ENCODE measurements at places on chromosomes 6 and 20.

DNA sequence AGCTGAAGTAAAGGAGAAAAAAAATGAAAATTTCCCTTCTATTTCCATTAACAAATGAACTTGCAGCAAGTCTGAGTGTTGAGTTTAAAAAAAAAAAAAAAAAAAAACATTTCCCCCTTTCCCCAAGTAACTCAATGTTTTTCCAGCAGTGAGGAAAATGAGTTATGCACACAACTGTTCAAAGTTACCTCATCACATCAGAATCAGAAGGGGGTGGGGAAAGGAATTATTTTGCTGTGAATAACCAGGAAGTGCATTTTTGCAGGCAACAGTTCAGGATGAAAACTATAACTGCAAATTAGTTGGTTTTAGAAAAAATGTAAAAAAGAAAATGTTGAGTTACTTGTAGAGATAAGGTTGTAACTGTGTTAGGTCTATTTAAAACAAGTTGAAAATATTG is 568.9 kb upstream of the CITED2 start:
- DNase-seq: no peak

- no peak for DNase-seq
Observed at GRCh38 chr6:5174244-5174643, 86.5 kb downstream of the LYRM4 start.

DNA sequence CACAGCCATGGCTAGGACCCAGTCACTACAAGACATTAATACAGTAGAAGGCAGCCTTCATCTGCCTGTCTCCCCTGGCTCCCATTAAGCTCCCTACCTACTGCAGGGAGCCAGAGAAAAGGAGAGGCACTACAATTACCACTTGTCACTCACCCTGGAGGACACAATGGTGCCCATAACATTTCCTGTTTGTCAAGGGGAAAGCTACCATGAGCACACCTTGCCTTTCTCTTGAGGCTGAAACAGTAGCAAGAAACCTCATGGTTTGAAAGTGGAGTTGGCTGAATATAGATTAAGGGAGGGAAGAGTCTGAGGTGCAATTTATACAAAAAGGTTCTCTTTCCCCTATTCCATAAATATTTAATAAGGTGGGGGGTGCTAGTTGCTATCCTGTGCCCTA is 27.9 kb downstream of the STK38 start:
- no peak for DNase-seq

- no peak for DNase-seq
Observed at GRCh38 chr6:148441454-148441911, 98.8 kb downstream of the SASH1 start.

DNA sequence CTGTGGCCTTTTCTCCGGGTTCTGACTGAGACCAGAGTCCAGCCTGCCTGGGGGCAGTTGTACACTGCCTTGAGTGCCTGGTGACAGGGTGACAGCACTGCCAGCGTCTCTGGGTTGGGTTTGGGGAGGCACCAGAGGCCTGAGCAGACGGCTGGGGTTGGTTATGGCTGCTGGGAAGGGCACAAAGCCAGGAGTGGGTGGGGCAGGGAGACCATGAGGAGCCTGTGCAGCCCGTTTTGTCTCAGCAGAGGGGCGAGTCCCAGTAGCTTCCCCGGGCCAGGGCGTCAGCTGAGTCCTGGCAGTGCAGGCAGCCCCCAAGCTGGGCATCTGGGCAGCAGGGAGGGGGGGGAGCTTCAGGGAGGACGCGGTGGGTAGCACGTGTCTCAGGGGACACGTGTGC is 15.3 kb upstream of the SULF2 start:
- DNase-seq: no peak

GRCh38 chr6:152453421-152453820 is 183.7 kb downstream of the SYNE1 start:
- DNase-seq: no peak

- DNase-seq: no peak
Observed at GRCh38 chr6:85237478-85237877, 212.4 kb upstream of the NT5E start.

DNA sequence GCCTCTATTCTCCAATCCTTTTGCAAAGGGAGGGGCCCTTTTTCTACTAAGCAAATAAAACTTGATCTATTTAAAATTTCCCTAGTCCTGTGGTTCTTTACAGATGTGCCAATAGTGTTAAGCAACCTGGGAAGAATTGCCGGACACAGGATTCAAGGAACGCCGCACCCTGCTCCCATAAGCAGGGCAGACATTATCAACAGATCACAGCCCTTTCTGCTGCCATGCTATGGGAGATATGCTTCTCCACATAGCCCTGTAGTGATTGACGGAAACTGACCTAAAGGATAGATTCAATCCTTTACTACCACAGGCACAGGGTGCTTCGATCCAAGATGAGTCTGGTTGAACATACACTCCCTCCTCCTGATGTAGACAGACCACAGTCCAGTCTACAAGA is 118.4 kb upstream of the TRAF3IP2 start:
- DNase-seq: no peak
